ENCODE measurements at places on chromosomes 2 and 18.

DNA sequence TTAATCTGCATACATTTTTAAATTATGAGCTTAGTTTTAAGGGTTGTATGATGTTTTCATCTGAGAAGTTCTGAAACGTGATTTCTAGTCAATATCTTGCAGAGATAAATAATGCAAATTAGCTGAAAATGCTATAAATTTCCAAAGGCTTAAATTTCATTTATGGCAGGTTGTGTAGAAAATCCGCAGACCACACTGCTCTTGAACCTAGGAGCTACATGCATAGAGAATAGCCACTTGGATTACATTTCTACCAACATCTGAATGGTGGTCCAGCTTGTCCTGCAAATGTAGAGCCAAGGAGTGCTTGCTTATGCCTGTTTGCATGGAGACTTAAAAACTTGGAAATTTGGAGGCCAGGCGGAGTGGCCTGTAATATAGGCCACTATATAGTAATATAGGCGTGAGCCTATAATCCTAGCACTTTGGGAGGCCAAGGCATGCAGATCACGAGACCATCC lies 6.8 kb downstream of the MAT2A start:
- DNase-seq = no peak

DNA sequence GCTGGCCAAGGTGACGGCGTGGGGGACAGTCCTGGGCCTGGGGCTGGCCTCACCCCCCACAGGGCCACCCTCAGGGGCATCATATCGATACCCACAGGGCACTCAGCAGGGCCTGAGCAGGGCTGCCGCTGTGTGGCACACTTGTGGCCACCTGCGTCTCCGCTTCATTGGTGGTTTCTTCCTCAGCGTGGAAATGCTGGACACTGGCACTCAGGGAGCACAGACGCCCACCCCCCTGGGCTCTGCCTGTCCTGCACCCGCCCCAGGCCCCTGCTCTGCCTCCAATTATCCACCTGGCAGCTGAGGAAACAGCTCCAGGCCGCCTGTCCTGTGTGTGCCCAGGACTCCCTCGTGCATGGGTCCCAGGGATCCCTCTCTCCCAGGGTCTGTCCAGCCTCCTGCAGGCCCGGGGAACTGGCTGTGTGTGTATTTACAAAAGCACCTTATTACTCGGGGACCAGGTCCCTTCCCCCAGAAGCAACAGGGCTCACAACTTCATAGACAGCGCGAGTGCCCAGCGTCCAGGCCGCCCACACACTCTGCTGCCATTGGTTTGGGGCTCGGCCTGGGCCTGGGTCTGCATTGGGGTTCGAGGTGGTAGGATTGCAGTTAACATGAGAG lies 13.1 kb downstream of the CROCC2 start:
- peak; percentile 87 for DNase-seq

- no peak for DNase-seq
Observed at GRCh38 chr2:176138526-176138922, 9.0 kb downstream of the HOXD8 start.

GRCh38 chr2:43518718-43519117 lies 77.1 kb downstream of the THADA start:
- no peak for DNase-seq

DNA sequence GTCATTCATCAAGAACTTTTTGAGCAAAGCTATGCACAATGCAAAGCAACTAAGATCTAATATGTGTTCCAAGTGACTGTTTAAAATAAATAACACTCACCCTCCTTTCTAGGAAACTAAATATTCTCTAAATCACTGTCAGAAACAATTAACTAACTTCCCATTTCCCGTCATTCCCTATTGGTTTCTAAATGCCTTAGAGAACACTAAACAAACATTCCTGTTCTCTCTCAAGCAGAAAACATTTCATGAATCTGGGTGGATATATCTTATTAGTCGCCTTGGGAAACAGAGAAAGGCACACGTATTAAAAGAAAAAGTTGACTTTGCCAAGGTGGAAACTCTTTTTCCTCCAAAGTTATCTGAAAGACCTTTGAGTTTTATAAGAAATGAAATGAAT lies 735.2 kb downstream of the MBD2 start:
- no peak for DNase-seq

Measured in osteoblast (primary cell).